Esophagus squamous epithelium (tissue), 5 donors: ENCODE measurements at places on chromosomes 6 and 20.

GRCh38 chr6:2945153-2945452, 26.3 kb downstream of the SERPINB6 start:
- no peak for DNase-seq

DNA sequence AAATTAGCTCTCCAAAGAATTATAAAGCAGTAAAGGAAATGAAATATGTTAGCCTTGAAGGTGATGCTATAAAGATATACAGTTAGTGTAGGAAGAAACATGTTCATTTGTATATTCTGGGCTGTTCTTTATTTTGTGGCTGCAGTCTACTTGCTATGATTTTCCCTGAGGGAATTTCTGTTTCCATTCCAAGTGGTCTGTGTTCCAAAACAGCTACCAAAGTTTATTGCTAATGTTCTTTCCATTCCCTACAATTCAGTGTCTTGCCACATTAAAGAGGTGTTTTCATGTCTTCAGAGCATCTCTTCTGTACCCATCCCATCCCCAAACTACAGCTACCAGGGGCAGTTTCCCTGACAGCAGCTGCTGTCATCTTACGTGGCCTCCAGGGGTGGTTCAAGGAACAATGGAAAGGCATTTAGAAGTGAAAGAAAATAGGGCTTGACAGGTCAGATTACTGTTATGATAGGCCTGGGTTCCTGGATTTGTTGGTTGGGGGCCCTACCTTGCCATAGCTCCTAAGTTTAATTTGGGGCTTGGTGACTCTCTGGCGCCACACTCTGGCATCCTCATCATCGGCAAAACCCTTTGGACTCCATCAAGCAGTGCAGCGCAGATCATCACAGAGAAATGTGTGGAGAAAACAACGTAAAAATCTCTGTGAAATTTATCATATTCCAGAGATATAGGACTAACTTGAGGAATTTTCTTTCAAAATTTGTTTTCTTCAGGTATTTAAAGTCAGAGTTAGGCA, 33.8 kb upstream of the AIG1 start:
- no peak for DNase-seq

GRCh38 chr6:79373246-79373645, 138.8 kb upstream of the HMGN3 start:
- DNase-seq = no peak

GRCh38 chr6:487956-488355, 96.4 kb downstream of the IRF4 start:
- no peak for DNase-seq

- DNase-seq = no peak
Observed at GRCh38 chr6:99514089-99514488, 1.1 kb downstream of the USP45 start.

- DNase-seq = no peak
Observed at GRCh38 chr20:36084897-36085613, 69.5 kb upstream of the EPB41L1 start.

DNA sequence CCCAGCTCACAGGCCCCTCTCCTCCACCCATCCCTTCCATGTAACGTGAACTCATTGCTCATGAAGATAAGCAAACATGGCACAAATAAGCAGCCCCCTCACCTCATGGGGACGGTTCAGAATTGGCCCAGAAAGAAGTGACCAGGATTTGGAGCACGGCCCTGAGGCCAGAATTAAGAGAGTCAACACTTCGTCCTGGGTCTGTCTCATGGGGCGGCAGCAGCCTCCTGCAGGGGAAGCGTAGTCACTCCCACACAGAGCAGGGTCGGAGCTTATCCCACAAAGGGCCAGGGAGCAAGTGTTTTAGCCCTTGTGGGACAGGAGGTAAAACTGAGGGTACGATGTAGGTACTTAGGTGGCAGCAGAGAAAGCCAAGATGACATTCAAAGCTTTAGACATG, 28.6 kb upstream of the DACT2 start:
- DNase-seq = no peak

- no peak for DNase-seq
Observed at GRCh38 chr20:34637245-34638038, 39.5 kb downstream of the PIGU start.

DNA sequence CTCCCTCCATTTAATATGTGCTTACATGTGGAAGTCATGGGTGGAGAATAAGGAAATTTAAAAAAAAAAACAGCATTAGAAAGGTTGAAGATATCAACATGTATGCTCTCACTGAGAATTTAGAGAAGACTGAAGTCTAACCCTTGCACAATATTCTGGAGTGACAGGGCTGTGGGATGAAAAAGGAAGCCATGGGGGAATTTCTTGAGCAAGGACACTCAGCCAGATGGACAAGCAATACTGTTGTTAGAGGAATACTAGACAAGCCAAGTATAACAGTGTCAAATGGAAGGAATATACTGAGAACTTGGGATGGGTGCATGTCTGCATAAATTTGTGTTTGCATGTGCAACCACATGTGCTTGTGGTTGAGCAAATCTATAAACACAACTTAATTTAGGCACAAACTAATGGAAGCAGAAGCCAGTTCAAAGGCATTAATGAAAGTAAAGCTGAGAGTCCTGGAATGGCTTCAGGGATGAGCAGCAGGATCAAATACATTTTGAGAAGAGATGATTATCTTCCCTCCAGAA, 119.7 kb downstream of the ADGRB3 start:
- DNase-seq = no peak

DNA sequence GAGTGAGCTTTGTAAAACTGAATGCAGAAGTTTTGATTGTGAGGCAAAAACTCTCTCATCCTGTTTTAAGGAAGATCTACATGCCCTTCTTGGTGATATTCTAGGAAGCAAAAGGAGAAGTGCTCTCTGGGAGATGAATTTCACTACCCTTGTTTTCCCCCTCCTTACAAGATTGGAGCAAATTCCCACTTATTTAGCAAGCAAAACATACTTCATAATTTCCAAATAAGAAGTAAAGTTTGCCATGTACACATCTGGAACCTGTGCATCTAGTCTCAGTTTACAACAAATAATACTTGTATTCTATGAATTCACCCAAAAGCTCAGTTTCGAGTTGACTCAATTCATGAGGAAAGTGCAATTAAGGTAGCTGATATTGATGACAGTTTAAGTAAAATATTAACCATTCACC, 27.6 kb upstream of the IFNGR1 start:
- DNase-seq = no peak

GRCh38 chr6:43268355-43268700, 25.0 kb downstream of the TTBK1 start:
- no peak for DNase-seq

DNA sequence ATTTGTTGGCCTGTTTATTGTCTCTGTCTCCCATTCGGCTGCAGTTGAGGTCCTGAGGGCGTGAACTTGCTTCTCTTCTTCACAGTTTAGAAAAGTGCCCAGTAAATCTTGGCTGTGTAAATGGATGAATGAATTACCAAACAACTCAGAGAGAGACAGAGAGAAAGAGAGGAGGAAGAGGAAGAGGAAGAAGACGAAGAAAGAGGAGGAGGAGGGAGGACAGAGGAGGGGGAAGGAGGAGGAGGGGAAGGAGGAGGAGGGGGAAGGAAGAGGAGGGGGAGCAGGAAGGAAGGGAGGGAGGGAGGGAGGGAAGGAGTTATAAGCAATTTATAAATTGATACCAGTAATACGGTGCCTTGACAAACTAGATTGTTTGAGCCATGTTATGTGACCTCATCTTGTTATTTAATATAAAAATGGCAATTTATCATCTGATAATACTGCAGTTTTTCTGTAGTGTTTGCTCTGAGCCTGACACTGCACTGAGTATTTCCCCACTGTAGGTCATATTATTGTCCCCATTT, 18.7 kb downstream of the HCK start:
- no peak for DNase-seq
